ENCODE measurements at places on chromosomes 1 and 21.

- no peak for DNase-seq
Observed at GRCh38 chr1:216453777-216454176, 30.5 kb upstream of the USH2A start.

GRCh38 chr1:25566730-25567341, 23.4 kb downstream of the LDLRAP1 start:
- peak; percentile 86 for DNase-seq

GRCh38 chr1:112520166-112520565, 11.4 kb downstream of the WNT2B start:
- DNase-seq = no peak

DNA sequence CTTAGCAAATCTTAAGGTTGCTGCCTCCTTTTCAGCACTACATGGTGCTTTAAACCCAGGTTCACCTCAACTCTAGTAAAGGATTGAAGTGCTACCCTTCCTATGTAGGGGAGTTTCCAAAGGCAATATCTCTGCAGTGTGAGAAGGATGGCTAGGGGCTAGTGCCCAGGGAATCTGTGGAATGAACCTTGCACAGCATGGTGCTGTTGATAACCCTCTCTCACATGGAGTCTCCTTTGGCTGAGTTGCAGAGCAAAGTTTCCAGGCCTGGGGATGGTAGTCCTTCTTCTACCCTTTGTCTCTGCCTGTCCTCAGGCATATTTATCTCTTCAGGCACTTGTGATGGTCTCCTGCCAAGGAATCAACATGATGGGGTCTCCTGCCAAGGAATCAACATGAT, 59.4 kb downstream of the AXDND1 start:
- DNase-seq = no peak

GRCh38 chr1:54582566-54583306, 34.7 kb downstream of the ACOT11 start:
- no peak for DNase-seq

DNA sequence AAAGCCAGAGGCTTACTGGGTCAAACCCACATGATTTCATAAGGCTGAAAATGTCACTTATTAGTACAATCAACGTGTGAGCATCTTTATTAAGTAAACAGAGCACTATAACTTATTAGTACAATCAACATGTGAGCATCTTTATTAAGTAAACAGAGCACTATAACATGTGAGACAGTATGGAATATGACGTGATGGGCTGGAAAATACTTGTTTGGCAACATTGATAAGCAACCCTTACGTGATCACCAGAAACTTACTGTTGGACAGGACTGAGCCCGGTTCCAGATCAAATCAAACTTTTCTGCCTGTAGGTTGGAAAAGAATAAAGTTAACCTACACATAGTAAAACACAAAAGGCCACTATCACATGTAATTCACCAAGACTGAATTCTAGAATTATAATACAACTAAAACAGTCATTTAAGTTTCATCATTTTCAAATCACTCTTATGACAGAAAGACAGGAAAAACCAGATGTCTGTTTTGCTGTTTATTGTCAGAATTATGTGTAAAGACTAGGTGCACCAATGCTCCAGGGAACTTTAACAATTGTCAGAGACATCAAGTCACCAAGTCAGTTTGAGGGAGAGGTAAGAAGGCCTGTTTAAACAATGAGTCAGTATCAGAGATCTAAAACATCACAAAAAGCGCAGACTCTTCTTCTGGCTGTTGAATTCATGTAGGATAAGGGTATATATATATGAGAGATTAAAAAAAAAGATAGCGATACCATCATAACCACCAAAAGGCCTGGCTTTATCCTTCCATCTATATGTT, 15.7 kb downstream of the ATPAF1 start:
- no peak for DNase-seq

GRCh38 chr1:29653034-29653810, 416.9 kb downstream of the PTPRU start:
- DNase-seq = no peak

DNA sequence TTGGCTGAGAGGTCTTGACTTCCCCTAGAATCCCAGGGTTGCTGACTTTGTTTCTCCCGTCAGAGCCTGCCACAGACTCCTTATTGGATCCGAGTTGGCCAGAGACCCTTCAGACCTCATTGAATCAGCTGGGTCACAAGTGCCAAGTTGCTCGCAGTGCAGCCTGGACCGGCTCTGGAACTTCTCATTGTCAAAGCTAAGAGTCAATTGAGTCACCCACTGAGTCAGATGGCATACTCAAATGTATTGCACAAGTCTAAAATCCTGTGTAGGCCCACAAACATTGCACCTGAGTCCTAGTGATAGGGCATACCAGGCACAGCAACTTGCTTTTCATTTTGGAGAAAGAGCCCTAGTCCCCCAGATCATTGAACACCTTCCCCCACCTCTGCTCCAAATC, 20.4 kb upstream of the SCAF4 start:
- DNase-seq = peak; percentile 28

DNA sequence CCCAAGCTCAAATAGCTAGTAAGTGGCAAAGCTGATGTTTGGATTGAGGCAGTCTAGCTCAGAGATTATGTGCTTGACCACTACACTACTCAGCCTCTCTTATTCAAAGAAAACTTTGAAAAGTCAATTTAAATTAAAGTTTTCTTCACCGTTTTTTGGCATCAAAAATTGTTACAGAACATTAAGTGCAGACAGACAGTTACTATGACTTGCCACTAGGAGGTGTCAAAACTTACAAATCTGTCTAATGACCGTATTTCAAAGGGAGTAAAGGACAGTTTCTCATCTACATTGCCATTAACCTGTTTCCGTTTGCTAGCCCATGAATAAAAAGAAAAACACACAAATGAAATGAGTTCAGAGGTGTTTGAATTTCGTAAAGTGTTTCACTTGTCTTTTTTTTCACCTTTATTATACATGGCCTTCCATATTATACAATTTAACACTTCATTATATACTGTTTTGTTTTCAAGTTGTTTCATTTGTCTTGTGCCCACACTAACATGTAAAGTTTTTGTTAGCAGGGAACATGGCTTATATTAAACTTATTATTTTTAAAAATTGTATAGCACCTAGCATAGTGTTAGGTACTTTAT, 57.4 kb upstream of the MTF2 start:
- DNase-seq = peak; percentile 40

DNA sequence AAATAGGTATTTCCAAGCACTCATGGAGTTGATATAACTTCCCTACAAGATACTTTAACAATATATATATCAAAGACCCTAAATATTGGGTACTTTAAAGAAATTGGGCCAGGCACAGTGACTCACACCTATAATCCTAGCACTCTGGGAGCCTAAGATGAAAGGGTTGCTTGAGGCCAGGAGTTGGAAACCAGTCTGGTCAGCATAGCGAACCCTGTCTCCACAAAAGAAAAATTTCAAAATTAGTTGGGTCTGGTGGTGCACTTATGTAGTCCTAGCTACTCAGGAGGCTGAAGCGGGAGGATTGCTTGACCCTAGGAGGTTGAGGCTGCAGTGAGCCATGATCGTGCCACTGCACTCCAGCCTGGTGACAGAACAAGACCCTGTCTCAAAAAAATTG, 393.9 kb upstream of the DEPDC1 start:
- DNase-seq = no peak

GRCh38 chr1:231248778-231249177, 7.8 kb downstream of the GNPAT start:
- DNase-seq = no peak

DNA sequence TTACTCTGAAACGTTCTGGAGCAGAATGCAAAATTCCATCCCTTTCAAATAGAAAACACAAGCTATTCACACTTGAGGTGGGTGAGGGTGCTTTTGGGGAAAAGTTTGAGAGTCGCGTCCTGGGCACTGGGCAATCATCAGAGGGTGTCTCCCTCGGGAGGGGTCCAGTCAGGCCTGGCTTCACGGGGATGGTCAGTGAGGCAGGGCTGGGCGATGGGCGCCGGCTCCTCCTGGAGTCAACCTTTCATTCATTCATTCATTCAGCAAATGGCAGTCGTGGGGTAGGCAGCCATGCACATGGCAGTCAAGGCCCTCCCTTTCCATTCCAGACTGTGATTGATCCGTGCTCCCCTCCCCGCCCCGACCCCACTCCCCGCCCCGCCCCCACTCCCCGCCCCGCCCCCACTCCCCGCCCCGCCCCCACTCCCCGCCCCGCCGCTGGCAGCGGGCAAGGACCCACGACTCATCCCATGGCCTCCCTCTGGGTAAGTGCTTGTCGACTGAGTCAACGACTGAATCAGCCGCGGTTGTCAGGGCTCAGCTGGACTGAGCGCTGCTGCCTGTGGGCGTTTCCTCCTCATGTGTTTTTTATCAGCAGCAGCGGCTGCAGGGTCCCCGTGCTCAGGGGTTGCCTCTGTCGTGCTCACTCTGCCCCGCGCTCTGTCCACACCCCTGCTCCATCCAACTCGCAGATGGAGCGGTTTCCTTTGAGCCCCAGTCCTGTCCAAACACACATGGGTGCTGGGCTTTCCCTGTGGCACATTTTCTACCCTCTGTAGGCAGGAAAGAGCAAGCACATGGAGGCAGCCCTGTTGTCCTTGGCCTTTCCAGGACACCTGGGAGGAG, 12.5 kb upstream of the SPSB1 start:
- peak; percentile 97 for DNase-seq

DNA sequence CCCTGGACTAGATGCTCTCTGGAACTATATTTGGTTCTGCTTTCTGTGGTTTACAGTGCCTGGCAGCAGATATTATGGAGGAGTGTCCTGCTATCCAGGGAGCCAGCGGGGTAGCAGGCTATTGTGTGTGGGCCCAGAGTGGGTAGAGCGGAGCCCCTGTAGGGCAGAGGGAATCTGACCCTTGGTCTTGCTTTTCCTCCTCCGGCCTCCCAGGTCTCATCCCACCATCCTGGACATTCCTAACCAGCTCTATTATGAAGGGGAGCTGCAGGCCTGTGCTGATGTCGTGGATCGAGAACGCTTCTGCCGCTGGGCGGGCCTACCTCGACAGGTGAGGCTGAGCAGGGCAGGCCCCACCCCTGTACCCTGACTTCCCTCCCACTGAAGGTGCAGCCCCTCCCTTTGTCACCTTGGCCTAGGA, 9.1 kb downstream of the RHOC start:
- DNase-seq = no peak

- no peak for DNase-seq
Observed at GRCh38 chr1:65231718-65232330, 77.5 kb upstream of the DNAJC6 start.

GRCh38 chr1:237509748-237510147, 381.0 kb downstream of the ZP4 start:
- no peak for DNase-seq

DNA sequence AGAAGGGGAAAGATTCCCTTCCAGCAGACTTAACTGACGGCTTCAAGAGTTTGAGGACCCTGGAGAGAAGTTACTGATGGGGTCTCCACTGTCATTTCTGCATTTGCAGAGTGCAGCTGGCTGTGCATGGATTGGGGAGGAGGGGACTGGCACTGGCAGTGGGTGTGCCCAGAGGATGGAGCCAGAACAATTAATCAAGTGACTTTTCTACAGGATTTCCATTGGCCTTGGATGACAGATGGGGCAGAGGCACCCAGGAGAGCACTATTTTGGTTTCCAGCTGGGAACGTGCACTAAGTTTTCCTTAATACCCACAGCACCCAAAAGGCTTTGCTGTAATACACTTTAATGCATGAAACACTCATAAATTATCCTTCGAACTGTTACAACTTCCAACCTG, 1.3 kb downstream of the NGF start:
- DNase-seq = no peak

DNA sequence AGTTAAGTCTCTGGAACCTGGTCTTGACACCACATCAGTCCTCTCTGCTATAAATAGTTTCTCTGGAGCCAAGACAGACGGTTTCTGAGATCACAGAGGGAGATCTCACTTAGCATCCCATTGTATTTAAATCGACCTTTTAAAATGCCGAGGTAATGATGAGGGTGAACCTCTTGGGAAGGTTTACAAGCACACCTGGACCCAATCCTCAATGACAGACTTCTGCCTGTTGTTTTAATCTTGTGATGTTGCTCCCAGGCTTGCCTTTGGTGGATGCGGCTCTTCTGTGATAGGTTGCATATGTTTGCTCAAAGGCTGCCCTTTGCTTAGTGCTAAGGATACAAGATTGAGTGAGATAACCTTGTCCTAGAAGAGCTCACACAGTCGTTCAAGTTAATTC, 104.6 kb upstream of the L1TD1 start:
- no peak for DNase-seq

- DNase-seq = no peak
Observed at GRCh38 chr1:164720440-164721227, 161.7 kb downstream of the PBX1 start.

DNA sequence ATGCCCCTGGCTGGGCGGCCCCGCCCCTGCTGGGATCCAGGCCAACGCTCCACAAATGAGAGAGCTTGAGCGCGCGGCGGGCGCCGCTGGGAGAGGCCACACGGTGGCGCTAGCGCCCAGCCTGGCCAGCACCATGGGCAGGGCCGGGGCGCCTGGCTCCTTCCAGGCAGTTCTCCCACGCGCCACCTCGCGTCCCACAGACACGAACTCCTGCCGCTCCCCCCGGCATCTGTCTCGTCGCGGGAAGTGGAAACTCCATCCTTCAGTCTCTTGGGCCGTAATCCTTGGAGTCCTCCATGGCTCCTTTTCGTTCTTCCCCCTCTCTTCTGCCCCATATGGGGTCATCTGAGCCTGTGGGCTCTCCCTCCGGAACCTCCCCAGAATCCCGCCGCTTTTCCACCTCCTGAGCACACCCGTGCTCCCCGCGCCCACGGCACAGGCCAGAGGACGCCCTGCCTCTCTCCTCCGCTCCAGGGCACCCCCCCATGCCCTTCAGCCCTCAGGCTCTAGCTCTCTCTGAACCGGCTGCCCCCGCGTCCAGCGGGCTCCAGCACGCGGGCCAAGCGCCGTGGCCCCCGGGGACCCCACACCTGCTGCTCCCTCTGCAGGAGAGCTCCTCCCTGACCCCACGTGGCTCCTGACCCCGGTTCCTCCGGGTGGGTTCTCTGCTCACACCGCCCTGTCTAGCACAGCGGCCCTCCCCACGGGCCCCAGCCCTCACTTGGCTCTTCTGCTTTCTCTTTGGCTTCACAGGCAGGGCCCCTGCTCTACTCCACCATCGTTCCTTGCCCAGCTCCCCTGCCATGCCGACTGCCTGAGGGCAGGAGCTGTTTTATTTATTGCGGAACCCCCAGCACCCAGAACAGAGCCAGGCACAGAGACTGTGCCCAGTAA, 31.9 kb upstream of the EDN2 start:
- DNase-seq = peak; percentile 97

DNA sequence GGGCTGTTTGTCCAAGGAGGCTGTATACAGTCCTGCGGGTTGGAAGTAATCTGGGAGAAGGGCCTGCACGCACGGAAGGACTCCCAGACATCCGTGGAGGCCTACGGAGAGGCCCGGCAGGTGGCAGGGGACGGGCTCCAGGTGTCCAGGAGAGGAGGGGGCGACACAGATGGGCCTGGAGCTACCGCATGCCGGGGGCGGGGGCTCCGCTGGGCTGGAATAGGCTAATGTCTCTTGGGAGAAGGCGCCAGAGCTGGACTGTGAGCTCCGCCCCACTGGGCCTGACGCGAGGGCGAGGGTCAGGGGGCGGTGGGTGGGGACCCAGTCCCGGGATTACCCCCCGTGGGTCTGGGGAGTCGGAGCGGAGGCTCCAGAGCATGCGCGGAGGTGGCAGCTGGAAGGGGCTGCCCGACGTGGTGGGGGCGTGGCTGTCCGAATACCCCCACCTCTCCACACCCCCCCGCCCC, 659 bp downstream of the AGO1 start:
- peak; percentile 65 for DNase-seq

Data from AG08396 (cell line).